ENCODE measurements at places on chromosomes 4 and X. TPM values are rescaled to one million over a fixed set of nuclear protein-coding genes. Genes with fewer than 3 reads are reported as not detected.

NAA11 gene
- not detected for total RNA-seq

FAM9C gene
- not detected for total RNA-seq

HERC5 gene
- total RNA-seq, result 18.1 TPM

RPS3A gene
- total RNA-seq, result 1,850 TPM

TMEM150C gene
- not detected for total RNA-seq

VSIG4 gene
- not detected for total RNA-seq

NHS gene
- 6.8 TPM for total RNA-seq

IL2 gene
- 976 TPM for total RNA-seq

DNA sequence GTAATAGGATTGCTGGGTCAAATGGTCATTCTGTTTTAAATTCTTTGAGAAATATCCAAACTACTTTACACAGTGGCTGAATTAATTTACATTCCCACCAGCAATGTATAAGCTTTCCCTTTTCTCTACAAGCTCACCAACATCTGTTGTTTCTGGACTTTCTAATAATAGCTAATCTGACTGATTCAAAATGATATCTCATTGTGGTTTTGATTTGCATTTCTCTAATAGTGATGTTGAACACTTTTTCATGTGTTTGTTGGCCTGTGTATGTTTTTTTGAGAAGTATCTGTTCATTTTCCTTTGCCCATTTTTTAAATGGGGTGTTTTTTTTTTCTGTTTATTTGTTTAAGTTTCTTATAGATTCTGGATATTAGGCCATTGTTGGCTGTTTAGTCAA, 659.0 kb upstream of the GNPDA2 start:
- no peak for DNase-seq

- DNase-seq, result no peak
These were observed 19.8 kb upstream of the ADD1 start for GRCh38 chr4:2823671-2824328.

DNA sequence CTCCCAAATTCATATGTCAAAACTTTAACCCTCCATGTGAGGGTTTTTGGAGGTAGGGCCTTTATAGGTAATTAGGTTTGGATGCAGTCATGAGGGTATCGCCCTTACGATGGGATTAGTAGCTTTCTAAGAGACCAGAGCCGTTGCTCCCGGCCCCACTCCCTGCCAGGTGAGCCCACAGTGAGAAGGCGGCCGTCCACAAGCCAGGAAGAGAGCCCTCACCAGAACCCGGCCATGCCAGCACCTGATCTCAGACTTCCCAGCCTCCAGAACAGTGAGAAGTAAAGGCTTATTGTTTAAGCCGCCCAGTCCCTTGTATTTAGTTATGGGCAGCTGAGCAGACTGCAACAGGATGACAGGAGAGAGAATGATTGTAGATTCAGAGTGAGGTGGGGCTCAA, 40.8 kb downstream of the DCTD start:
- DNase-seq, result no peak

- DNase-seq, result no peak
These were observed 129.5 kb downstream of the KCNIP4 start for GRCh38 chr4:21819086-21819485.

GRCh38 chr4:102439236-102439614, 61.9 kb upstream of the NFKB1 start:
- no peak for DNase-seq

- no peak for DNase-seq
These were observed 21.9 kb downstream of the SEC24D start for GRCh38 chr4:118814058-118814457.

DNA sequence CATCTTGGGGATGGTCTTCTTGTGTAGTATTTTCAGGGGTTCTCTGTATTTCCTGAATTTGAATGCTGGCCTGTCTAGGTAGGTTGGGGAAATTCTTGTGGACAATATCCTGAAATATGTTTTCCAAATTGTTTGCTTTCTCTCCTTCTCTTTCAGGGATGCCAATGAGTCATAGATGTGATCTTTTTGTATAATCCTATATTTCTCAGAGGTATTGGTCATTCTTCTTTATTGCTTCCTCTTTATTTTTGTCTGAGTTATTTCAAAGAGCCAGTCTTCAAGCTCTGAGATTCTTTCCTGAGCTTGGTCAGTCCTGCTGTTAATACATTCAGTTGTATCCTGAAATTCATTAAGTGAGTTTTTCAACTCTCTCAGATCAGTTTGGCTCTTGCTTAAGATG, 73.1 kb downstream of the MAMLD1 start:
- no peak for DNase-seq

GRCh38 chr4:169765835-169766234, 8.1 kb upstream of the HPF1 start:
- no peak for DNase-seq

DNA sequence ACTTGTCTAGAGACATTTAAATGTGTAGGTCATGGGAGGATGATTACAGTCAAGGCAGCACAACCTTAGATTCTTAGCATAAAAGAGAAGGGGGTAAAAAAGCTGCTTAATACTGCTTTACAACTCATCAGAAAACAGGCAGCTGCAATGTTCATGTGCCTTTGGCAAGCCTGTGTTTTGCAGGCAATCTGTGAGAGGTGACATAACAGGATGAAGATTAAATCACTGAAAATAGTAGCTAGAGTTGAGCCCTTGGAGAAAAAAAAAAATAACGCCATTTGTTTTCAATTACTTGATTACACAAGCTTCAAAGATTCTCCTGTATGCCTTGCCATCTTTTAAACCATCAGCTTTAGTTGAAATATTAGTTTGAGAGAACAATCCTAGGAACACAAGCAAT, 847.6 kb upstream of the LCORL start:
- DNase-seq, result no peak

DNA sequence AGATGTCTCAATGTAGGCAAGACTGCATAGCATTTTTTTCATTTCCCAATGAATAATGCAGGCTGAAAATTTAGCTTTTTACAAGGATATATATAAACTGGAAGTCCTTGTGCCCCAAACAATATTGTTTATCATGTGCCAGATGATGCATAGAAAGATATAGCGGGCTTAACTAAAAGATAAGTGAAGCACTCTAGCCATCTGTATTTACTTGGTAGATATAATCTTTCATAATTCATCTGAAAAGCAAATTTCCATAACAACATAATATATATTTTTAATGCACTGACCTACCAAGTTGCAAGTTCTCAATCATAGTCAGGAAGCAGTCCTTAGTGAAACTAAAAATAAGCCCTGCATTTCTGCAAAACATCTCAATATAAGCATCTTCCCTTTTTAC, 653.3 kb downstream of the NLGN4X start:
- no peak for DNase-seq

Measured in activated CD4-positive, alpha-beta T cell treated with anti-CD3 and anti-CD28 coated beads, Interleukin-2, amount 10 ng/mL, durations not matched to agents 24 days and 14 days (primary cell).